GM04504 (cell line): ENCODE measurements at places on chromosomes 12 and 14.

DNA sequence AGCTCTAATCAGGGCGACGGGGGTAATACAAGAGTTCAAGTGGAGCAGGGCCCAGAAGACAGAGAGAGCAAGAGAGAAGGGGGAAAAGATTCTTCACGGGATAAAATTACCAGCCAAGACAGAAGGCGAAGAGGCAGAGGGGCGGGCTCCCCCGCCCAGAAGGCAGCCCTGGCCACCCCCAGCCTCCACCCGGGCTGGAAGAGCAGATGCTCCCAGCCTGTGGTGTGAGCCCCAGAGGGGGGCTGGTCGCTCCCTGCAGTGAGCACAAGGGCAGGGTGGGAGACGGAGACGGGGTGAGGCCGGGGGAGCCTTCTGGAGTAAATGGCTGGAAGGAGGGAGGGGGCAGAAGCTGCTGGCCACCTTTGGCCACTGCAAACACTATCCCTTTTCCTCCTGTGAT is 1035.6 kb downstream of the VRK1 start:
- DNase-seq: no peak

DNA sequence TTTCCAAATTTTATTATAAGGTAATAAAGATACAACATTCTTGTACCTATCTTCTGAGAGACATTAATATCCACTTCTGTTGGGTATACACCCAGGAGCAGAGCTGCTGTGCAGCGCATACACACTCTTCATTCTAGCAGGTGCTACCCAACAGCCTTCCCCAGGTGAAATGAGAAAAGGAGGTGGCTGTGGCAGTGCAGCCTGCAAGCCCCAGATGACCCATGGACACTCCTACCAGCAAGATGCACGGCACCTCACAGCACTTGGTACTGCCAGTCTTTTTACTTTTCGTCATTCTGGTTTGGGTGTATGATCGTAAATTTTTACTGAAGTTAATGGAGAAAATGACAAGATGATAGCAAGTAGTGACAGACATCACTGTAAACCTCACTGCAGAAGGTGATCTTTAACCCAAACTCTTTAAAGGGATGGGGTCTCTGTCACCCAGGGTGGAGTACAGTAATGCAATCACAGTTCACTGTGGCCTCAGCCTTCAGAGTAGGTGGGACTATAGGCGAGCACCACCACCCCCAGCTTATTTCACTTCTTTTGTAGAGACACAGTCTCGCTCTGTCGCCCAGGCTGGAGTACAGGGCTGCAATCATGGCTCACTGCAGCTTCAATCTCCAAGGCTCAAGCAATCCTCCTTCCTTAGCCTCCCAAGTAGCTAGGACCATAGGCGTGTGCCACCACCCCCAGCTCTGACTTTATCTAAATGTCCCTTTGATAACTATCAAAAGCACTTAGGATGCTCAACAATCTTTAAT is 26.5 kb downstream of the VPS37B start:
- DNase-seq: no peak

DNA sequence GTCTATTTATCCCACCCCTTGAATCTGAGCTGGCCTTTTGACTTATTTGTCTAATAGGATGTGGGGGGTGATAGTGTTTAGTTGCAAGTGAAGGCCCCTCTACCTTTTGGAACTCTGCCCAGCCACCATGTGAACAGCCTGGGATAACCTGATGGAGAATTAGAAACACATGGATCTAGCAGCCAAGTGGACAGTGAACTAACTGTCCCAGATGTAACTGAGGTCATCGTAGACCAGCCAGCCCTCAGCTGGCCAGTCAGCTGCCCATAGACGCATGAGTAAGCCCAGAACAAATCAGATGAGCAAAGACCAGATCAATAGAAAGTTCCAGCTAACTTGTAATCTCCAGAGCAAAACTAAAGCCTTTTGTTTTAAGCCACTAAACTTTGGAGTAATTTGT is 19.0 kb downstream of the KLRB1 start:
- no peak for DNase-seq

DNA sequence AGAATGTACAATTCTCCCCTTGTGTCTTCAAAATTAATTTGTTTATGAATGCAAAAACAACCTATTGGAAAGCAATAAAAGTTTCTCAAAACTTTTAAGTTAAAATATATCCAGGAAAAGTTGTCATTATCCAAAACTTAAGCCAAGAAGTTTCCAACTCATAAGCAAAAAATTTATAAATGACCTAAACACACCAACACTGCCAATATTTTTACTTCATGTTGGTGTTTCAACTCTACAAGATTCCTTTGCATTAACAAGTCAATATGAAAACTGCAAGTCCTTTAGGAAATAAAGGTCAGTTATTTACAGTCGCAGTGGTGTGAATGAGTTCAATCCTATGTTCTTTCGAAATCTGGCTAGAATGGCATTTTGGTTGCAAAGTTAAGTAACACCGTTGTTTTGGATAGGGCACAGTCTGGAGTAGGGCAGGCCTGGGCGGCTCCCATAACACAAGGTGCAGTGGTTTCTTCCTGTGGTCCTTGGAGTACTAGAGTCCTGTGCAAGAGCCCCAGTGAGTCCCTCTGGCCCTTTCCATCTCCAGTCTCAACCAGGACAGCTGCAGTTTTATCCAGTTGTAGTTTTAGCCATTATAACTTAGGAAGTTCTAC is 151.4 kb downstream of the MED13L start:
- no peak for DNase-seq

- DNase-seq: no peak
Measured at GRCh38 chr14:40436551-40436950, 1004.3 kb upstream of the FBXO33 start.

DNA sequence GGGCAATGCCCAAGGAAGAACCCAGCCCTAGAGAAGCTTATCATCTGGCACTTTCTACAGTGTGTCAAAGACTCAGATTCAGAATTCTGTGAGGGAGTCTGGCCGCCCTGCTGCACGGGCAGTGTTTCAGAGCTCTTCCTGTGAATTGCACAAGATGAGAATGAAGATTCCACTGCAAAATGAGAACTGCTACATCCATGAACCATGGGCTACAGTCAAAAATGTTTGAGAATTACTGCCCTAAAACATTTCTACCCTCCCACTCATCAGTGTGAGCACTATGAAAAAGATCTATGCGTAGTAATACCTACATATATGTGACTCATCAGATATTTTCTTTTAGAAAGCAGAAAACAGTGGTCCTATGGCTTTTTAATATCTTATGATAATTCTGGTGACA is 104.0 kb downstream of the STAB2 start:
- DNase-seq: no peak

GRCh38 chr12:122880668-122881067 is 15.3 kb downstream of the VPS37B start:
- no peak for DNase-seq

GRCh38 chr12:16299403-16299802 is 21.9 kb upstream of the SLC15A5 start:
- DNase-seq: no peak

GRCh38 chr14:96895658-96896271 is 98.6 kb downstream of the VRK1 start:
- no peak for DNase-seq

- DNase-seq: no peak
Measured at GRCh38 chr12:88001327-88001726, 27.9 kb downstream of the C12orf50 start.

GRCh38 chr14:89911010-89911919 is 43.3 kb downstream of the EFCAB11 start:
- no peak for DNase-seq

DNA sequence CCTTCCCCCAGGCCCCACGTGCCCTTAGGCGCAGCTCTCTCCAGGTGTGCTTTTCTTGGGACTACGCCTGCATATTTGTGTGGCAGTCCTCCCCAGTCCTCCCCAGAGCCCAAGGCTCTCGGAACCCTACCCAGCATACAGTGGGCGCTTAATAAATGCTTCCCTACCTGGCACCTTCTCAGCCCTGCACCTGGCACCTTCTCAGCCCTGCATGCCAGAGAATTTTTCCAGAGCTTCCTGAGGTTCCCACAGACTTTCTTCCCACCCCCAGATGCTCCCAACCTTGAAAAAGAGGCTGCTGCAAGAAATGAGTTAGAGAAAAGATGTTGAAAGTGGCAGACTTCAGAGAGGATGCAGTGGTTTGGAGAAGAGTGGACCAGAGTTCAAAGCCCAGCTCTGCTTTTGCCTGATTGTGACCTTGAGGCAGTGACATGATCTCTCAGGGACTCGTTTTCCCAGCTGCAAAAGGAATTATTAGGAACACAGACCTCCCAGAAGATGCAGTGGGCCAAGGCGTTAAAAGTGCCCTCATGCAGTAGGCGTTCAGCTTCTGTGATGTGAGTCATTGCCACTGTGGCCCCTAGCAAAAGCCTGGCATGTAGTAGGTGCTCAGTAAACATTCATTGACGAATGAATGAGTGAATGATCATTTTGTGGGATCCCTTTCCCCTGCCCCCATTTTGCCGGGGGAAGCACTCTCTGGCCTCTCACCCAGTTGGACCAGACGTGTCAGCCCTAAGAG is 167.2 kb downstream of the PHETA1 start:
- DNase-seq: no peak

DNA sequence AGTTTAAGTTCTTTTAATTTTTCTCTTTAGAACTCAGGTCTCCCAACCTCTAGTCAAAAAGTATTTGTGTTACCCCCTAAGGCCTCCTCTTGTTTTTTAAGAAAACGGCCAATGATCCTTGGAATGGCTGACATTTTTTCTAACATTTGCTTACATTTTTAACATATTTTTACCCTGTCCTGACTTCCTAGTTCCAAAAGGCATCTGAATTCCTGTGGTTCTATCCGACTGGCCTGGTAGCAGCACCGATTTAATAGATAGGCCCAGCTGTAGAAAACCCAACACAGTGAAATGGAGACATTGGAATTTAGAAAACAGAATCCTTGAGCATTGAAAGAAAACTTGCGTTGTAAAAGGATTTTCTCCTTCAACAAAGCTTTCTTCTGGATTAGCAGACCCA is 134.7 kb upstream of the GSC start:
- DNase-seq: peak; percentile 12

GRCh38 chr12:114399664-114400211 is 6.2 kb downstream of the TBX5 start:
- no peak for DNase-seq

DNA sequence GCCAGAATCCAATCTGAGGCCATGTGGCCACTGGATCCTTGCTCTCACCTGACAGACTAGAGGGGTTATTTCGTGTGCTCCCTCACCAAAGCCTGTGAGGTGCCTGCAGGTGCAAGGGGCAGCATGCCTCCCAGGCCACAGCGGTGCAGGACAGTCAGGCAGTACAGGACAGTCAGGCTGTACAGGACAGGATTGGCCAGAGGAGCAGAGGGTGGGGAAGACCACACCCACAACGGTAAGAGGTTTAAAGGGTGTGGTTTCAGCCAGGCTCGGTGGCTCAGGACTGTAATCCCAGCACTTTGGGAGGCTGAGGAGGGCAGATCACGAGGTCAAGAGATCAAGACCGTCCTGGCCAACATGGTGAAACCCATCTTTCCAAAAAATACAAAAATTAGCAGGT is 3.1 kb upstream of the BRF1 start:
- no peak for DNase-seq

DNA sequence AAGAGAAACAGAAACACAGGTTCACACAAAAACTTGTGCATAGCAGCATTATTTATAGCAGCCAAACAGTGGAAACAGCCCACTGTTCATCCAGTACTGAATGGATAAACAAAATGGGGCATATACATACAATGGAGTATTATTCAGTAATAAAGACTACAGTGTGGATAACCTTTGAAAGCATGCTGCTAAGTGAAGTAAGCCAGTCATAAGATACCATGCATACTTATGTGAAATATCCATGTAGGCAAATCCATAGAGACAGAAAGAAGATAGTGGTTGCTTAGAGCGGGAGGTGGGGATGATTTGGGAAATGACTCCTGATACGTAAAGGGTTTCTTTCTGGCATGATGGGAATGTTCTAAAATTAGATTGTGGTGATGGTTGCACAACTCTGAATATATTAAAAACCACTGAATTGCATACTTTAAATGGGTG is 99.4 kb downstream of the CRADD start:
- peak; percentile 69 for DNase-seq

GRCh38 chr14:80260645-80261044 is 49.3 kb upstream of the DIO2 start:
- DNase-seq: no peak

DNA sequence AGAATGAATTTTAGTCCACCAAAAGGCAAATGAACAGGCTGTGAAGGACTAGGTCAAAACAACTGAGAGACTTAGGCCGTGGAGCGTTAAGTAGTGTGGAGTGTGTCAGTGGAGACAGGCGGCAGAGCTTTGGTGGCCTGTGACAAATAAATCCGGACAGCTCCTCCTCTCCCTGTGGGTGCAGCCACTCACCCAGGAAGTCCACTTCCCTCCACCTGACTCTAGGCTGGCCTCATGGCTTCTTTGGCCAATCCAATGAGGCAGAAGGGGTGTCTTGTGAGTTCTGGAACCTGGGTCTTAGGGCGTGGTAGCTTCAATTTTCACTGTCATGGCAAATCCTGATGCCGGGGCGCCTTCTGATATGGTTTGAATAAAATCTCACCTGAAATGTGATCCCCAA is 180.9 kb upstream of the C14orf180 start:
- no peak for DNase-seq

- DNase-seq: no peak
Measured at GRCh38 chr14:88463318-88463717, 77.9 kb downstream of the SPATA7 start.

DNA sequence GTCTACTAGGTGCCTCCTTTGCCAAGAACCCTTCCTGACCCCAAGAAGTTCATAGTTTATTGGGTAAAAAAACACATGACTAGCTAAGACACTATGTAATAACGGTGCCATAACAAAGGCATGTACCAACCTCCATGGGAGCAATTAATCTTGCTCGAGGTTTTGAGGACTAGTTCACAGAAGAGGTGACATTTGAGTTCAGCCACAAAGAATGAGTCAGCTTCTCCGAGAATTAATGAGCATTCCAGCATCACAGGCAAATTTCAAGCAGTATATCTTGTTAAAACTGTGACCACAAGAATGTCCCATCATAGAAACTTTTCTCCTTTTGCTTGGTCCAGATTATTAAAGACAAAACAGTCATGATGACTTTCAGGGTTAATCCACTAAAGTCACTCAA is 113.0 kb upstream of the RAP1B start:
- peak; percentile 99 for DNase-seq

DNA sequence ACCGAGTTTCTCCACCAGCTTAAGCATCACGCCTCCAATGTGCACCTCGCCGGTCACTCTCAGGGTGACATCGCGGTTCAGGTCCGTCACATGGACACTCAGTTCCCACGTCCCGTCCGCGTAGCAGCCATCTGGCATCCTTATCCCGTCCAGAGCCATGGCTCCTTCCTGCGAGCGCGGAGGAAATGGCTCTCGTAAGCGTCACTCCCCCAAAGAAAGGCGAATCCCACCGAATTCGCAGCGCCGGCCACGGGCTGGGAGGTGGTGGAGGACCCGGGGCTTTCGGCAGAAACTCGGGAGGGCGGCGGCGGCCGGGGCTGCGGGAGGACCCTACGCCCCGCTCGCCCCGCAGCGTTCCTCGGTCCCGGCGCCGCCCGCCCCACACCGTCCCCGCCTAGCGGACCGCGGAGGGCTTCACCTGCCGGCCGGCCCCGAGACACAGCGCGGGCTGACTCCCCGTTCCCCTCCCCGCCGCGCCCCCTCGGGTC is 396 bp downstream of the FERMT2 start:
- DNase-seq: no peak
